Activated CD4-positive, alpha-beta T cell treated with anti-CD3 and anti-CD28 coated beads for 48 hours (primary cell): ENCODE measurements at places on chromosomes 3 and 15.

- no peak for DNase-seq
These were observed 528.1 kb downstream of the FOXP1 start for GRCh38 chr3:71055257-71056001.

DNA sequence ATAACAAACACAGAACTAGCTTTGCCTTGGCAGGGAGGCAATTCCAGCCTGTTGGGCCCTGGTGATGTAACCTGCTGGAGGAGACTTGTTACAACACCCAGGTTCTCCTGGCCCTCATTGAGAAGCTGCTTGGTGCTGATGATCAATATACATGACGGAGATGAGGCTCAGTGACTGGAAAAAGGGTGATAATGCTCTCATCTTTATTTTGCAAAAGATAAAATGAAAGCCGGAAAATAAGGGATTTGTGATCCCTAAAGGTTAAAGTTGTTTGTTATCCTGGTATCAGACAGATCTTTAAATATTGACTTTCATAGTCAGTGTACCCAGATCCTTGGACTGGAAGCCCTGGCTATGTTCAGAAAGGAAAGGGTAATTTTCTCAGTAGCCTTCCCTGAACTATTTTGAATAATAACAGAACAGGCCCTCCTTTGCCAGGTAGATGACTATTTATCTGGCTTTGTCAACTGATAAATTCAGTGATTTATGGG lies 118.9 kb upstream of the MEIS2 start:
- no peak for DNase-seq

- no peak for DNase-seq
These were observed 17.0 kb downstream of the TOPBP1 start for GRCh38 chr3:133644768-133645167.

DNA sequence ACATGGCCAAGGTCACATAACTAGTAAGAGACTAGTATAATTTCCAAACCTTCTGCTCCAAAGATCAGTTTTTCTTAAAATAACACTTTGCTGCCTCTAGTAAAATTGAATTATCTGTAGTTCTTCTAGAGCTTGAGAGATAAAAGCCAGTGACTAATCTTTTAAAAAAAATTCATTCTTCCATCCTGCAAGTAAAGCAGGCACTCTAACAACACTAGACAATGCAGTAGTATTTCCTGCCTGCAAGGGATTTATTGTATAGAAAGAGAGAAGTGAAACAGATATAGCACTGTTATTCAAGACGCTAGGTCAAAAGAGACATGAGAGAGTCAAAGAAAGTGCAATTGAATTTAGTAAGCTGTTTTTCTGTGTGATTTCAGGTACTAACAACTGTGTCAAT lies 159.5 kb upstream of the TBC1D5 start:
- DNase-seq, result no peak

DNA sequence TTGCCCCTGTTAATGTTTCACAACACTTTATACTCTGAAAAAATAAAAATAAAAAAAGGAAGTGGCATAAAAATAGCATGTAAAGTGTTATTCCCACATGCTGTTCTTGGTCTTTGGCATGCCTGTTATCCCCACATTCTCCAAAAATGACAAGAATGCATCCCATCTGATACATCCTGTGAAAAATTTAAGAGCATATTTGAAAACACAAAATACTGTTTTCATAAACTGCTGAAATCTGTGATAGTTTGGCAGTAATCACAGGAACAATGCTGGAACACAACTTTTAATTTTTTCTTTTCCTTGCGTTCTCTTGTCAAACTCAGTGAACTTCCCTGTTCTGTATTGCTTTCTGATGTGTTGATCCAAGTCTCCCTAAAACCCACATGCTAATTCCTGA lies 288.8 kb downstream of the ROBO2 start:
- DNase-seq, result no peak

GRCh38 chr15:87850916-87851315 lies 405.6 kb downstream of the NTRK3 start:
- DNase-seq, result no peak

GRCh38 chr3:107629566-107629965 lies 106.8 kb downstream of the BBX start:
- no peak for DNase-seq

DNA sequence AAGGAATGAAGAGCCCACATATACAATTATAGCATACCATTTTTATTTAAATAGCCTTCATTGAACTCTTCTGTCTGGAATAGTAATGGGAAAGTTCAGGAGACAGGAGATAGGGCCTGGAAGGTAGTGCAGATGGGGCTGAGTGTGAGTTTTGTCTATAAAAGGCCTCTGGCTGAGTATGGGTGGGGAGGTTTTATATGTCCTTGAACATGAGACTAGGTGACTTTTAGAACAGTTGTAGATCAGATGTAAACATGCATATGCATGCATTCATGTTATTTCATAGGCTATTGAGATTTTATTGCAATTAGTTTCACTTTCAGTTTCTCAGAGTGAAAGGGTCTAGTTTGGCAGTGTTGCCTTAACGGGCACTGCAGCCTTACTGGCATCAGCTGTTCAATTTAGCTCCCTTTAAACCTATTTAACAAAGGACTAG lies 27.1 kb downstream of the CGGBP1 start:
- DNase-seq, result no peak

GRCh38 chr15:53193149-53193548 lies 403.0 kb upstream of the ONECUT1 start:
- no peak for DNase-seq

DNA sequence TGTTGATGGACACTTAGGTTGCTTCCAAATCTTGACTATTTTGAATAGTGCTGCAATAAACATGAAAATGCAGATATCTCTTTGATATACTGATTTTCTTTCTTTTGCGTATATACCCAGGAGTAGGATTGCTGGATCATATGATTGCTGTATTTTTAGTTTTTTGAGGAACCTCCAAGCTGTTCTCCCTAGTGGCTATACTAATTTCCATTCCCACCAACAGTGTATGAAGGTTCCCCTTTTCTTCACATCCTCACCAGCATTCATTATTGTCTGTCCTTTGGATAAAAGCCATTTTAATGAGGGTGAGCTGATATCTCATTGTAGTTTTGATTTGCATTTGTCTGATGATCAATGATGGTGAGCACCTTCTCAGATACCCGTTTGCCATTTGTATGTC lies 12.5 kb downstream of the PATL2 start:
- no peak for DNase-seq

- DNase-seq, result no peak
These were observed 53.9 kb downstream of the LINGO1 start for GRCh38 chr15:77578641-77579372.

DNA sequence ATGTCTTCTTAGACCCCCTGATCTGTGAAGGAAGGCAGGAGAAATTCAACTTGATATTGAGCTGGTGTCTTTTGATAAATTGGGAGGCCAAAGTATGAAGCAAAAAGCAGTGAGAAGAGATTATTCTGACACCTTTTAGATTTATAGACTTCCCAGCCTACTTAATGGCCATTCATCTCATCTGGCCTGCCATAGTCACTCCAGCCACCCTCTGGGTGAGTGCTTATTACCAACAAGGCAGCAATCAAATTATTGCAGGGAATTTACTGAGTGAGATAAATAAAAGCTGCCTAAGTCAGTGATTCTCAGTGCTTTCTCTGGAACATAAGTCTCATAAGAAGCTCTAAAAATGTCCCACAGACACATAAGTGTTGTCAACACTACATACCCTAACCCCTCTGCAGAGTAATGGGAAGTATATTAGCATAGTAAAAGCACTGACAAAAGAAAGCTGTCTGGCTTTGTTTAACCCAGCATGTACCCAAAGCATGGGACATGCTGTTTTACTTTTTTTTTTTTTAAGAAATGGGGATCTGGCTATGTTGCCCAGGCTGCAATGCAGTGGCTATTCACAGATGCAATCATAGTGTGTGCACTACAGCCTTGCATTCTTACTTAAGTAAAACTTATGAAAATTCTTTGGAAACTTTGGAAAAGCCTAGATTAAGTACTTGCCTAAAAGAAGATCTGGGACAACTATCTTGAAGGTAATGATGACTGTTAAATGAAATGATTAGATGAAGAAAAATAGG lies 725.3 kb downstream of the TUSC7 start:
- no peak for DNase-seq

- no peak for DNase-seq
These were observed 369.6 kb upstream of the RGMA start for GRCh38 chr15:93458597-93458996.

DNA sequence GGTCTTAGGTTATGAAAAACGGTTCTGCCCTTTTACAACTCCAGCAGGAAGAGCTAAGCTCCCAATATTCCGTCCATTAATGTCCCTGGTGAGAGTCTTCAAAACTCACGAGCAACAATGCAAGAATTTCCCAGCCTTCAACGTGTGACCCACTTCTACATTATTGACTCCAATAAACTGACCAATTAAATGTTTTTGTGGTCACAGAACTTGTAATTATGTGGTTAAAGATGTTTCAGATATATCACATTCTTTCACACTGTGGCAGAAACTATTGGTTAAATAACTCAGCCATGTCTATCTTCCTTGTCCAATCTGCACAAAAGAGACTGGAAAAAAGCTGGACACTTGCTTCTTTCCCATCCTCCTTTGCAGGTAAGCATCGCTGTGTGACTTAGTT lies 286.6 kb upstream of the ADAMTS9 start:
- no peak for DNase-seq

- DNase-seq, result no peak
These were observed 11.2 kb upstream of the LEO1 start for GRCh38 chr15:51982770-51983103.

DNA sequence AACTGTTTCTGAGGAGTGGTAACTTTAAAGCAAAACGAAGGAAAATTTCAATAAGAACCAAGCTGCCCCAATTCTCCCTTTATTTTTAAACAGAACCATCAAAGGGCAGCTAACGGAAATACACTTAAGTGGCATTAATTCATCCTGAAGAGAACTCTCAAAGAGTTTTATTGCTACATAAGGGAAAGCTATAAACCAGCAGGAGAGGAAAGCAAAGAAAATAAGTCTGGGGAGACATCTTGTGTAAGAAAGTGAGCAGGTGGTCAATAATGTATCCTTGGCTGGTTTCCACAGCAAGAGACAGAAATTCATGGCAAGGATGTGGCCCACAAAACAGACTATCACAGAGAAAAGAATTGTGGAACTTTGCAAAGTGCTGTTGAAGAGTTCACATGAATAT lies 40.0 kb upstream of the CMSS1 start:
- no peak for DNase-seq

DNA sequence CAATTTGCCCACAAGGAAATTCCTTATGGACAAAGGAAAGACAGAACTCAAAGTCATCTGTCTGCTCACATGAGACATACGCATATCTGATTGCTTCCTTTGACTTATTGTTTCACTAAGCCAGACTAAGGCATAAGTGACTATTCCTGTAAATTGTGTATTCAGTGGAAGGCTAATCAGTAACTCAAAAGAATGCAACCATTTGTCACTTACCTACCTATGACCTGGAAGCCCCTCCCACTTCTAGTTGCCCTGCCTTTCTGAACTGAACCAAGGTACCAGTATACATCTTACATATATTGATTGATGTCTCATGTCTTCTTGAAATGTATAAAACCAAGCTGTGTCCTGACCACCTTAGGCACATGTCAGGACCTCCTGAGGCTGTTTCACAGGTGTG lies 53.5 kb upstream of the PROK2 start:
- no peak for DNase-seq

- no peak for DNase-seq
These were observed 21.3 kb downstream of the GPR15 start for GRCh38 chr3:98553021-98553563.

DNA sequence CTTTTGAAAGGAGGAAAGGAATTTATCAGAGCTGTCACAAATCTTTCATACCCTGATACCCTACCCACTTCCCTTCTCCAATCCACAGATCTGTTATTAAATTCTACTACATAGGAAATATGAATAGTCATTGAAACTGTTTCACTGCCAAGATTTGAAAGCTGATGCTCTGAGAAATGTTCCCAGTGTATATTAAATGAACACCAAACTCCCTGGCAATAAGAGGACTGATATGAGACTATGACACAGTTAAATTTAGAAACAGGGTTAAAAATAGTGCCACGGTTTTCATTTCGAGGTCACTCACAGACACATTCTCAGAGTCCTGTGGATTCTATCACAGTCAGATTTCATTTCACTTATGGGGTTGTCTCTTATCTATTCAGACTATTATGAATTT lies 27.2 kb upstream of the GBE1 start:
- no peak for DNase-seq

- no peak for DNase-seq
These were observed 4.7 kb downstream of the KBTBD13 start for GRCh38 chr15:65081270-65081669.

- DNase-seq, result no peak
These were observed 90.0 kb downstream of the ST6GAL1 start for GRCh38 chr3:187020376-187020775.

DNA sequence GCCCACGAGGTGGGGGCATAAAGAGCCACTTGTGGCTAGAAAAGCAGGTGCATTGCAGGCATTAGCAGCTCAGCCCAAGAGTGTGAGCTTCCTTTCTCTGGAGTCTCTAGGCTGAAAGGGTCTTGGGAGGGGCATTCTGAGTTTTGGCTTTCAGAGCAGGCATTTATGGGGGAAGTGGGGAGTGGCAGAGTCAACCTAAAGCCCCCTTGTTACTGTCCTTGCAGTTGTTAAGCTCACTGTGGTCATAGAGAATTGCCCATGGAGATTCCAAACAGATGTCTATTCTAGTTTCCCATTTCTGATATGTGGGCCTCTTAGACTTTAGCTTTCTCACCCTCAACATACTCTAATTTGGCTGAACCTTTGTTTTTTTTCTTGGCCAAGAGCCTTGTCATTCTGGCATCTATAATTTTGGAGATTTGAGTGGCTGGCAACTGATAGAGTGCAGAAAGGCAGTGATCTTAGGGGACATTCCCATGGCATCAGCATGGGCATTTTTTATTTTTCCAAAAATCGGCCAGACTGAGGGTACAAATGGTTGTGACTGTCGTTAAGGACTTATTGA lies 217.9 kb downstream of the THSD4 start:
- DNase-seq, result no peak

GRCh38 chr3:111690242-111690641 lies 95.1 kb upstream of the ZBED2 start:
- DNase-seq, result no peak

DNA sequence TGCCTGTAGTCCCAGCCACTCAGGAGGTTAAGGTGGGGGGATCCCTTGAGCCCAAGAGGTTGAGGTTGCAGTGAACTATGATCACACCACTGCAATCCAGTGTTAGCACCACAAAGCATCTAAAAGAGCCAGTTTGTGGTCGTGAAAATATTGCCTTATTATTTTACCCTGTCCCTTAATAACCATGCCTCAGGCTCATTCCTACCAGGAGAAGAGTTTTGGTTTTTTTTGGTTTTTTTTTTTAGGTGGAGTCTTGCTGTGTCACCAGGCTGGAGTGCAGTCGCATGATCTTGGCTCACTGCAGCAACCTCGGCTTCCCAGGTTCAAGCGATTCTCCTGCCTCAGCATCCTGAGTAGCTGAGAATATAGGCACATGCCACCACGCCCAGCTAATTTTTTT lies 17.9 kb upstream of the AVEN start:
- no peak for DNase-seq

DNA sequence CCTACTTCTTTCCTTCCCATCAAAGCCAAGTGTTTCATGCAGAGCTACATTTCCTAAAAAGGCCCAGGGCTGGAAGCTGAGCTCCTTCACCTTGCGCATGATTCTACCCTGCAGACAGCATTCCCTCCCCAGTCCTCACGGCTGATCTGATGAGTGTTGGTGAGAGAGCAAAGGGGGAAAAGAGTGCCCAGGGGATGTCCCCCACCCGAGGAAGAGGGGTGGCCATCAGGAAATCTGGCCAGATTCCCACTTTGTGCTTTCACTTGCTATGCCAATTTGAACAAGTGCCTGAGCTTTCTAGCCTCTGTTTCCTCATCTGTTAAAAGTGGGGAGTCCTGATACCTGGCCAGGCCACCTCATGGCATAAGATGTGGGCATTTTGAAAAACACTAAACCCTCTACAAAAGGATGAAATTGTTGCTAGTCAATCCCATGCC lies 231.0 kb upstream of the TLE3 start:
- DNase-seq, result no peak
